ENCODE measurements at places on chromosomes 12 and 14.

DNA sequence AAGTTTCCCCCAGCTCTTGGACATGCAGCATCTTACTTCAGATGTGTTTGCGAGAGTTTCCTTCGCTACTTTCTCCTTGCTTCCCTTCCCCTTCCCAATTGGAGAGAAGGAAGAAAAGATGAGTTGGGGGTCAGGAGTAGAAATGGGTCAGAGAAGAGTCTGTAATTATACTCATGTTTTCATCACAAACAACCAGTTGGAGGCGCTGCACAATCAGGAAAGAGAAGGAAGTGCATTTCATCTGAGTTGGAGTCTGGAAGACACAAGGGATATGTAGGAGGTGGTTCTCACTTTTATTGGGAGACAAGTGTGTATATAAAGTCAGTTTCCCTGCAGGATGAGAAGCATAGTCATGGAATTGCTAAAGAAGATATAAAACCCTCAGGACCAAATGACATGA is 31.3 kb upstream of the VSX2 start:
- DNase-seq: no peak

GRCh38 chr14:35747379-35747778 is 61.7 kb downstream of the RALGAPA1 start:
- peak; percentile 1 for DNase-seq

DNA sequence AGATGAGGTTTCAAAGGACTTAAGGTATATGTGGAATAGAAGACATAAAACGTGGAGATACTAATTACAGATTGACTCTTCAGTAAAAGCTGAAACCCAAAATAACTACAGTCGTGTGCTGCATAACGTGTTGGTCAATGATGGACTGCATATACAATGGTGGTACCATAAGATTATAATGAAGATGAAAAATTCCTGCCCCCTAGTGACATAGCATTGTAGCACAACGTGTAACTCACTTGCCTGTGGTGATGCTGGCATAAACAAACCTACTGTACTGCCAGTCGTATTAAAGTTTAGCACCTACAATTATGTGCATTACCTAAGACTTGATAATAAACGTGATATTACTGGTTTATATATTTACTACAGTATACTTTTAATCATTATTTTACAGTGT is 150.3 kb downstream of the LRRK2 start:
- DNase-seq: no peak

DNA sequence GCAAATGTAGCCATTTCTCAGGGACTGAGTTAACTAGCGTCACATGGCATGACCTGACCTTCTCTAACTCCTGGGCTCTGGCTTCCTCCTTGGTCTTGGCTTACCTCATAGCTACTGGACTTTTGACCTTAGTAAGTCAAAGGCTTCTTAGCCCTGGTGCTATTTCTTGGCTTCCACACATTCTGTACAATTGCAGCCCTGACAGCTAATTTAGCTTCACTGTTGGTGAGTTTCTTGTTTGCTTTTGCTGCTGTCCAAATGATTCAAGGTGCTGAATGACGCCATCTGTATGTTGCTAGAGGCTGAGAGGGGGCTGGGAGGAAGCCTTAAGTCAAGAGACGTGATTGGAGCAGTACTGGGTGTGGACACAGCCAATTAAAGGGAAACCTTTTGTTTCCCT is 202.7 kb downstream of the PRKD1 start:
- no peak for DNase-seq

DNA sequence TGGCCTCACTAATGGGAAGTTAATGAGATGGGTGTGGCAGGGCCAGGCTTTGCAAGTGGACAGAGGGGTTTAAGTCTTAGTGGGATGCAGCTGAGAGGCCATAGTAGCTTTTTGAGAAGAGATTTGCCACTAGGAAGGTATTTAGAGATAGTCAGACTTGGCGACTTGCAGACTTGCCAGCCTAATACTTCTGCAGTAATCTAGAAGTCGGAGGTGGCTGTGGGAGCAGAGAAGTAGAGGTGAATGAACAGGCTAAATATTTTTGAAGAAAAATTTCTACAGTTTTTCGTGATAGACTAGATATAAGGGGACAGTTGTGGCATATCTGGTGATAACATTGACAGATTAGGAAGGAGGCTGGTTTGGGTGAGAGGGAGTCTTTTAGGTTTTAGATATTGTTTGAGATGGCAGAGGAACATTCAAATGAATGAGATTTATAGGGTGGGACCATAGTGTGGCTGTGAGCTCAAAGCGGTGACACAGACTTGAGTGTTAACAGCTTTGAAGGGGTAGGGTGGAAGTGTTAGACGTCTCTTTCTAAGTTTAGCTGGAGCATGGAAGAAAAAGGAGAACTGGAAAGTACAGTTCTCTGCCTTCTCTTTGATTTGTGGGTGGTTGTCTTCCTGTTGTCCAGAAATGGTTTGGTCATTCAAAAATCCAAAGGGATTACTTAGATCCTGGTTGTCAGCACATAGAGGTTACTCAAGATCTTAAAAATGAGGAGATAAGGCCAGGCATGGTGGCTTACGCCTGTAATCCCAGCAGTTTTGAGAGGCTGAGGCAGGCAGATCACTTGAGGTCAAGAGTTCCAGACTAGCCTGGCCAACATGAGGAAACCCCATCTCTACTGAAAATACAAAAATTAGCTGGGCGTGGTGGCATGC is 44.9 kb downstream of the MAPKAPK5 start:
- DNase-seq: no peak

GRCh38 chr12:91579516-91580263 is 397.1 kb upstream of the DCN start:
- DNase-seq: no peak

Data from hindlimb muscle (tissue), 1 donor.